ENCODE measurements at places on chromosomes 1 and 21. TPM values are rescaled to one million over a fixed set of nuclear protein-coding genes. Genes with fewer than 3 reads are reported as not detected.
A peak's percentile ranks its signal among the peaks of the same experiment; 100 is the strongest.

GRCh38 chr1:230173187-230173975 lies 106.3 kb downstream of the GALNT2 start:
- H3K27ac ChIP-seq, result no peak overlapping the region
- DNase-seq, result no peak
- no peak overlapping the region for H3K4me3 ChIP-seq
- H3K36me3 ChIP-seq, result 0 out of 2 replicates have a peak, but pooled peaks cover 5% of the 10 kb centered on the region

- H3K4me1 ChIP-seq, result peaks cover 13% of the 10 kb centered on the region
- no peaks in the 10 kb centered on the region for H3K27me3 ChIP-seq
- no peak overlapping the region for H3K27ac ChIP-seq
- no peaks in the 10 kb centered on the region for H3K36me3 ChIP-seq
- no peak overlapping the region for H3K4me3 ChIP-seq
- no peak for DNase-seq
These were observed 11.6 kb downstream of the SCAF4 start for GRCh38 chr21:31720330-31720729.

The GATAD2B gene
- 63.1 TPM for total RNA-seq

The SPRR2E gene
- not detected for total RNA-seq

DNA sequence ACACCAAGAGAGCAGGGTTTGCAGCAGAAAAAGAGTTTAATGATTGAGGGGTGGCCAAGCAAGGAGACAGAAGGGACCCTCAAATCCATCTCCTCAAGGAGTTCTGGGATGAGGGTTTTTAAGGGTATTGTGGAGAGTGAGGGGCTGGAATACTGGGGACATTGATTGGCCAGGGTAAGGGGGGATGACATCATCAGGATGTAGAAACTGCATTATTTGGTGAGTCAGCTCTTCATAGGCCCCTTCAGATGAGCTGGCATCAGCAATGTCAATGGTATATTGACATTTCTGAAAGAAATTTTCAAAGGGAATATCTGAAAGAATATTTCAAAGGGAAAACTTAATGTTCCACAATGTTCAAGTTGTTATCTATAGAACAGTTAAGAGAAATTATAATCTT lies 168.1 kb upstream of the SNX7 start:
- H3K4me3 ChIP-seq, result no peak overlapping the region
- H3K27me3 ChIP-seq, result no peaks in the 10 kb centered on the region
- H3K36me3 ChIP-seq, result no peaks in the 10 kb centered on the region

DNA sequence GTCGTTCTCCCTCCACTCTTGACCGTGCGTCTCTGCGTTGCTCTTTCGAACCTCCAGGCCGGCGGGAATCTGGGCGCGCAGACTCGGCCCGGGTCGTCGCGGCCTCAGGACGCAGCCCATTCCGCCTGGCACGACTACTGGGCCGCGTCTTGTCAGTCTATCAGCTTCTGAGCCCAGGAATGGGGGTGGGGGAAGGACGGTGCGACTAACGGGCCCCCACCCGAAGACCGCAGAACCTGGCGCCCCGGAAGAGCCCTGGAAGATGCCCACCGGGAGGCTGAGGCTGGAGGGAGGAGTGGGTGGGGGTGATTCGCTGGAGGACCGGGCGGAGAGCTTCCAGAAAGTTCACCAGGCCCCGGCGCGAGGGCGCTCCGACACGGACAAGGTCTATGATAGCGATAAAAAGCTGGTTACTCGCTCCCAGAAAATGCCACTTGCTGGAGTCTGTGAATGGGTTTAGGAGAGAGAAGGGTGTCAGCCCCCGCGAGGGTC lies 1.7 kb upstream of the DMRTA2 start:
- H3K4me1 ChIP-seq, result no peaks in the 10 kb centered on the region
- H3K4me3 ChIP-seq, result peak overlapping the region; percentile 67
- no peak overlapping the region for H3K27ac ChIP-seq
- DNase-seq, result no peak

GRCh38 chr1:163747261-163747660 lies 425.5 kb downstream of the NUF2 start:
- no peaks in the 10 kb centered on the region for H3K4me1 ChIP-seq
- no peak overlapping the region for H3K4me3 ChIP-seq
- no peaks in the 10 kb centered on the region for H3K36me3 ChIP-seq
- H3K27ac ChIP-seq, result no peak overlapping the region

DNA sequence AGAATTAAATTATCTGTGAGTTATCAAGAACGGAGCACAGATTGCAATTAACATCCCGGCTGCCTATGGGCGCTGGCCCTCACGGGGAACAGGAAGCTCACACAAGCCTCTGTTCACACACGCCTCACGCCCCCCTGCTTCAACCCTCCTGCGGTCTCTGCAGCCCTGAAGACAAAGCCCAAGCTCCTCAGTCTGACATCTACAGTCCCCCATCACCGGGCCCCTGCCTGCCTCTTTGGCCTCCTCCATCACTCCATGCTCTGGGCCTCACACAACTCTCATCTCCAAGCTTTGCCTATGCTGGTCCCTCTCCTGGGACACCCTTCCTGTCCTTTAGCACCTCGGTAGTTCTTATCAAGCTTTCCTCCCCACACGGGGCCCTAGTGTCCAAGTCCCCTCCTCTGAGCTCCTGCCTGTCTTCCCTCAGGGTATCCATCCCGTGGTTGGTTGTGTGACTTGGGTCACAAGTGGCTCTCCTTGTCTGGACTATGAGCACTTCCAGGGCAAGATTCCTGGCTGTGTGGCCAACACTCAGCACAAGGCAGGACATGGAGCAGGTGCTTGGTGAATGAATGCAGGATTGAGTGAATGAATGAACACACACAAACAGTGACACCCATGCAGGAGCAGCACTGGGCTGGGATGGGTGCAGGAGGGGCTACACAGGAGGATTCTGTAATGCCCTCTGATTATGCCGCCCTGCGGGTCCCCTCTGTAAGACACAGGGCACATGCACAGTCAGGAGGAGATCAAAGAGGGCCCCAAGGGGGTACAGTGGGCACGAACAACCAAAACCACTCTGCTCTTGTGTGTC lies 116.1 kb downstream of the DMRTB1 start:
- H3K4me3 ChIP-seq, result no peak overlapping the region
- H3K4me1 ChIP-seq, result no peaks in the 10 kb centered on the region
- H3K27me3 ChIP-seq, result peaks cover 3% of the 10 kb centered on the region

GRCh38 chr1:33220676-33221384 lies 35.5 kb upstream of the ZNF362 start:
- H3K27ac ChIP-seq, result no peak overlapping the region
- H3K27me3 ChIP-seq, result no peaks in the 10 kb centered on the region
- no peak for DNase-seq

GRCh38 chr1:40652979-40653378 lies 12.5 kb downstream of the RIMS3 start:
- no peaks in the 10 kb centered on the region for H3K36me3 ChIP-seq
- DNase-seq, result no peak
- H3K27ac ChIP-seq, result no peak overlapping the region
- H3K27me3 ChIP-seq, result no peaks in the 10 kb centered on the region
- H3K4me1 ChIP-seq, result no peaks in the 10 kb centered on the region

The HSD3B2 gene
- 0.56 TPM for total RNA-seq

DNA sequence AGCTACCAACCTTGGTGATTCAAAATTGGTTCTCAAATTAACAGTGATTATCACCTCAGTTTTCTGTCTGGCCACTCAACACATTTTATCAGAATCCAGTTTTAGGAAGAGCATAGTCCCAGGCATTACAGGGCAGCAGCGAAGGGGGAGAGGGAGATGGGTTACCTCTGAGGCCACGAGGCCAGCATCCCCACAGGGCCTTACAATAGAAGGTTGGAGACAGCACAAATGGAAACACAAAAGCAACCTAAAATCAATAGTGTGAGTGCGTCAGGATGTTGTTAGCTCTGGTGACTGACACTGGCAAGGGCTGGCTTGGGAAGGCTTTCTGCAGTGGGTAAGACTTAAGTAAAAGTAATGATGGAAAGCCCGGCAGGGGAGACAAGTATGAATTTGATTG lies 79.5 kb downstream of the JAK1 start:
- peaks cover 25% of the 10 kb centered on the region for H3K4me1 ChIP-seq
- no peak overlapping the region for H3K4me3 ChIP-seq
- H3K36me3 ChIP-seq, result no peaks in the 10 kb centered on the region
- no peaks in the 10 kb centered on the region for H3K27me3 ChIP-seq

The FBLIM1 gene
- total RNA-seq, result 0.53 TPM

The SYNC gene
- not detected for total RNA-seq

GRCh38 chr1:17601643-17602382 lies 62.3 kb downstream of the ARHGEF10L start:
- H3K36me3 ChIP-seq, result no peaks in the 10 kb centered on the region
- H3K4me1 ChIP-seq, result no peaks in the 10 kb centered on the region
- no peak overlapping the region for H3K4me3 ChIP-seq
- no peak for DNase-seq
- no peak overlapping the region for H3K27ac ChIP-seq

The SPRR1A gene
- not detected for total RNA-seq

The HFM1 gene
- total RNA-seq, result not detected

GRCh38 chr1:41354956-41355355 lies 6.3 kb upstream of the FOXO6 start:
- no peak overlapping the region for H3K27ac ChIP-seq
- no peaks in the 10 kb centered on the region for H3K27me3 ChIP-seq
- no peak overlapping the region for H3K4me3 ChIP-seq
- H3K36me3 ChIP-seq, result no peaks in the 10 kb centered on the region
- DNase-seq, result no peak
- peaks cover 10% of the 10 kb centered on the region for H3K4me1 ChIP-seq

DNA sequence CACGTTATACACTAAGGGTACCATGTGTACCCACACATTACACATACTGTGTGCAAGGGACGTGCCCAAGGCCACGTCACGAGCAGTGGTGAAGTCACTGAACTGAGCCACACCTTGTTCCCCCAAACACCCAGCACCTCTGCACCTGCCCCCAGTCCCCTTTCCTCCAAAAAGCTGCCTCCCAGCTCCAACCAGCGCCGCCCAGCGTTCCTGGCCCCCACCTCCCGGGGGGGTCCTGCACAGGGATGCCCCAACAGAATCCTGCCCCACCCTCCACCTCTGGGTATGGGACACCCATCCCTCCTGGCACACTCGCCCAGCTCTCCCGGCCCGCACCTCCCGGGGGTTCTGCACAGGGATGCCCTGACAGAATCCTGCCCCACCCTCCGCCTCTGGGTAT lies 54.1 kb downstream of the CHD5 start:
- H3K36me3 ChIP-seq, result no peaks in the 10 kb centered on the region
- H3K4me1 ChIP-seq, result no peaks in the 10 kb centered on the region
- H3K4me3 ChIP-seq, result no peak overlapping the region
- no peak overlapping the region for H3K27ac ChIP-seq
- DNase-seq, result no peak

DNA sequence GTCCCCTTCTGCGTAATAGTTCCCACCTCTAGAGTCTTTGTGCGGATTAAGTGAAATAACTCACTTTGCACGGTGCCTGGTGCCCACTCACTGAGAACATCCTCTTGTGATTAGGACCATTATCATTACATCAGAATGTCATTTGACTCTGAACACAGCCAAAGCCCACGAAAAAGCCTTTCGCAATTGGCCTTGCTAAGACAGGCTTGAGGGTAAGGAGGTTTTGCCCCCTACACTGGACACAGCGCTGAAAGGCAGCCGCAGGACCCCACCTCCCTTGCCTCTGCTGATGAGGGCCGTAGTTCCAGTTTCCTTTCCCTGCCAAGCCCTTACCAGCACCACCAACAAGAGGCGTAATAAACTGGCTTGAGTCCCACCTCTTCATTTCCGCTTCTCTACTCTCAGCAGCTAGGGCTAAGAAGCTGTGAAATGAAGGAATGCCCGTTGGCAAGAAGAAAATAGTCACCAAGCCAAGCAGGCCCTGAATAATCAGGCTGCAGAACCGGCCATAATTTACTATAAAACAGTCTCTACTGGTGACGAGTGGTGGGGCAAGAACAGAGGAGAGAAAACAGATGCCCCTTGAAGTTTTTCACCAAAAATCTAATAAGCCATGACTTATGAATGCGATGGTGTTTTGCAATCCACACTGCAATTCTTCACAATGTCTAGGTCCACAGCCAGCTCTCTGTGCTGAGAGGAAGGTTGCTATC lies 53.1 kb downstream of the SH3GLB1 start:
- 0 out of 2 replicates have a peak, but pooled peaks cover 2% of the 10 kb centered on the region for H3K27me3 ChIP-seq
- no peak overlapping the region for H3K4me3 ChIP-seq
- no peaks in the 10 kb centered on the region for H3K36me3 ChIP-seq
- no peak for DNase-seq

GRCh38 chr21:41006636-41007035 lies 159.7 kb upstream of the DSCAM start:
- no peaks in the 10 kb centered on the region for H3K4me1 ChIP-seq
- no peaks in the 10 kb centered on the region for H3K36me3 ChIP-seq
- H3K27me3 ChIP-seq, result no peaks in the 10 kb centered on the region
- H3K27ac ChIP-seq, result no peak overlapping the region
- no peak for DNase-seq

DNA sequence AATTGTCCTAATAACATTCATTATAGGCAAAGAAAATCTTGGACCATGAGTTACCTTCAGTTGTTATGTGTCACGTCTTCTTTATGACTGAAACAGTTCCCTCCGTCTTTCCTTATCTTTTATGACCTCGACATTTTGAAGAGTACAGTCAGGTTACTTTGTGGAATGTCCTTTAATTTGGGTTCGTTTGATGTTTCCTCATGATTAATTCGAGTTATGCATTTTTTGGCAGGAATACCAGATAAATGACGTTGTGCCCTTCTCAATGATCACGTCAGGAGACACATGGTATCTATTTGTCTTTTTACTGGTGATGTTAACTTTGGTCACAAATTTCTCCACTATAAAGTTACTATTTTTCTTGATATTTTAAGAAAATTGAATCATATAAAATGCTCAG lies 17.3 kb upstream of the KLF17 start:
- no peak overlapping the region for H3K4me3 ChIP-seq
- H3K36me3 ChIP-seq, result no peaks in the 10 kb centered on the region
- no peaks in the 10 kb centered on the region for H3K27me3 ChIP-seq

DNA sequence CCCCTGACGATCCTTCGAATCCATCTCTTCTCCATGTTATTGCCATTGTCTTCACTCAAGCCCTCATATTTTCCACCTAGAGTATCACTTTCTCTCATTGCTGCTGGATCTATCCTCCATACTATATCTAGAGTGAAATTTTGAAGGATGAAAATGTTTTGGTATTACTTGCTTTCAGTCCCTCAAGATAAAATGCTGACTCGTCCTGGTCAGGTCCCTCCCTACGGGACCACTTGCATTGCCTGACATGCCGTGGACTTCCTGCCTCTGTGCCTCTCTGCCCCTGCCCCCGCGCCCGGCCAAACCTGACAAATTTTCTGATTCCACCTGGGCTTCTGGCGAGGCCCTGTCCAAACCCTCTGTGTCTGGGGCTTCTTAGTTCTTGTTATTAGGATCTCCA lies 23.6 kb downstream of the SPATA46 start:
- no peak overlapping the region for H3K27ac ChIP-seq
- H3K36me3 ChIP-seq, result no peaks in the 10 kb centered on the region
- no peaks in the 10 kb centered on the region for H3K4me1 ChIP-seq
- no peak for DNase-seq

GRCh38 chr1:99277066-99277465 lies 12.8 kb downstream of the PLPPR4 start:
- no peak overlapping the region for H3K27ac ChIP-seq
- H3K36me3 ChIP-seq, result no peaks in the 10 kb centered on the region
- no peaks in the 10 kb centered on the region for H3K27me3 ChIP-seq
- H3K4me3 ChIP-seq, result no peak overlapping the region

The SIK1 gene
- 7.0 TPM for total RNA-seq

- H3K4me3 ChIP-seq, result no peak overlapping the region
- H3K4me1 ChIP-seq, result no peaks in the 10 kb centered on the region
- H3K36me3 ChIP-seq, result no peaks in the 10 kb centered on the region
- no peak for DNase-seq
- no peak overlapping the region for H3K27ac ChIP-seq
These were observed 19.4 kb downstream of the JUN start for GRCh38 chr1:58764294-58764978.

Data from GM12878 (cell line).